ENCODE measurements at places on chromosomes 3 and 15. TPM values are rescaled to one million over a fixed set of nuclear protein-coding genes. Genes with fewer than 3 reads are reported as not detected.

- DNase-seq: no peak
Observed at GRCh38 chr3:133296981-133297380, 102.9 kb upstream of the BFSP2 start.

DNA sequence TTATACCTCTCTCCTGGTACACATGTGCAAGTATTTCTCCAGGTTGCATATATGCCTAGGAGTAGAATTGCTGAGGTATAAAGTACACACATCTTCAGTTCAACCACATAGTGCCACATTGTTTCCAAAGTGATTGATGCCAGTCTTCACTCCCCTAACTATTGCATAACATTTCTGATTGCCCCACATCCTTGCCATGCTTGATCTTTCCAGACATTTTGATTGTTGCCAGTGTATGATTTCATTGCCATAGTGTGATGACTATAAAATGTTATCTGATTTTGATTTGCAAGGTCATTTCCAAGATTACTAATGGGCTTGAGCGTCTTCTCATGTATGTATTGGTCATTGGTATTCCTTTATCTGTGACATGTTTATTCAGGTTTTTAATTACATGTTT lies 61.1 kb upstream of the MLF1 start:
- DNase-seq: no peak

DNA sequence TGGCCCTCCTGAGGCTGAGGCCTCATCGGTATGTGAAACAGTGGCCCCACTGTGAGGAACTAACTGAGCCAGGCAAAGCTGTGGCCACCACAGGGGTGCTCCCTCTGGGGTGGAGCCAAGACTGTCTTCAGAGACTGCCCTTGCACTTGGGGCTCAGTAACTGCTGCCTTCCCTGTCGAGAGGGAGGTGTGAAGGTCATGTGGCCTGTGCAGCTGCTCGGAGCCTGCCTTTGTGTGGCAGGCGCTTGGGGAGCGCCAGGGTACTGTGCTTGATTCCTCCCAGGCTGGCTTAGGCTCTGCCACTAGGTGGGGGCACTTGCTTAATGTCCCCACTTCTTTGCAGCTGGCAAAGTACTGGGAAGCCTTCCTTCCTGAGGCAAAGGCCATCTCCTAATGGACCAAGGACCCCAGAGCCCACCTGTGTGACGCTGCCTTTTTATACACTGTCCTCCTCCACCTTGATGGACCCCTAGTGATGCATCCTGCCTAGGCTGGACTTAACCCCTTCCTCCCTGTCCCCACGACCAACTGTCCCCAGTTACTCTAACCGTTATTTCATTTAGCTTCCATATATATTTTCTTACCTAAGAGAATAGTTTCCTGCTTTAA lies 14.2 kb upstream of the SNX22 start:
- DNase-seq: no peak

- DNase-seq: no peak
Observed at GRCh38 chr15:96218623-96219455, 111.7 kb upstream of the NR2F2 start.

- peak; percentile 5 for DNase-seq
Observed at GRCh38 chr15:81809543-81809942, 236.3 kb downstream of the MEX3B start.

- peak; percentile 71 for DNase-seq
Observed at GRCh38 chr3:113773381-113773780, 26.5 kb downstream of the ATP6V1A start.

Gene AADACL2
- not detected for total RNA-seq

Gene MRPL46
- 16.4 TPM for total RNA-seq

Gene DGKG
- 0.27 TPM for total RNA-seq
